Hippocampal formation (tissue), 2 donors: ENCODE measurements at places on chromosomes 5 and 9.

DNA sequence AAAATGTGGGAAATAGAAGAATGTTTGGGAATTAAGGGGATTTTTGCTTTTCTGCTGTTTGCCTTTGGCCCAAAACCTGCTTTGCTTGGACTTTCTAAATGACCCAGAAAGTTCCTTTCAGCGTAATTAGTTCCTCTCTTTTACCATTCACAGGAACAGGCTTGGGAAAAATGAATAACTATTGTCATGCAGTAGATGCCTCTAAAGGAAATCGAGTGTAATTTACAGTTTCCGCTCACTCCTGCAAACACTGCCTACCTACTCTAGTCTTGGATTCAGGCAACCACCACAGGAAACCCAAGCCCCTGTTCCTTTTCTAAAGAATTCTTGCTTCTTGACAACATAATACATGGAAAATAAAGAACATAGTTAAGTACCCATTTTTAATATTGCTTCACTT, 25.0 kb downstream of the TTC23L start:
- no peak for DNase-seq

DNA sequence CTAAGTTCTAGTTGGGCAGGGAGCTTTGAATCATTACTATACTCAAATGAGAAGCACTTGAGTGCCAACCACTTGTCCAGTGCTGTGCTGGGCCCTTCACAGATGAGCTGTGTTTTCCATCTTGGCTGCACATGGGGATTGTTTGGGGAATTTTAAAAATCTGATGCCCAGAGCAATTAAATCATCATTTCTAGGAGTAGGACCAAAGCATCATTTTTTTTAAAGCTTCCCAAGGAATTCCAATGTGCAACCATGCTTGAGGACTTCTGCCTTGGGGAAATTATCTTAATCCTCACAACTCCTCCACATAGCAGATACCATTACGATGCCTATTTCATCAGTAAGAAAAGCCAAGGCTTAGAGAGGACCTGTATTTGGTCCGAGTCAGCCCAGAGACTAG, 131.4 kb downstream of the TMEM174 start:
- no peak for DNase-seq

- no peak for DNase-seq
These were observed 4.1 kb downstream of the TNFAIP8 start for GRCh38 chr5:119359737-119360413.

DNA sequence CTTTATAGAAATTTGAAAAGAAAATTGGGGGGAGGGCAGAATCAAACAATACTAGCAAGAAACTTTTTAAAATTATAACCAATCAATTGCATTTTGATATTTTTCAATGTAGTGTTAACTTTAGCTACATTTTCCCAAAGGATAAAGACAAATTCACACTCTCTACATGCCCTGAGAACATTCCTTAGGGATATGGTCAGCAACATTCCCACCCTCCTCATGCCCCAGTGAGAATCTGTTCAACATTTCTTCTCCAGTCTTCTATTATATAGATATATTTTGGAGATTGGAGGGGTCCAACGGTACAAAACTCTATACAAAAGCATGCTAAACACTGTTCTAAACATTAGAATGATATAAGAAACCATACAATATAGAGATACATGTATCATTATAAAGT, 11.6 kb upstream of the PRR16 start:
- DNase-seq, result no peak

DNA sequence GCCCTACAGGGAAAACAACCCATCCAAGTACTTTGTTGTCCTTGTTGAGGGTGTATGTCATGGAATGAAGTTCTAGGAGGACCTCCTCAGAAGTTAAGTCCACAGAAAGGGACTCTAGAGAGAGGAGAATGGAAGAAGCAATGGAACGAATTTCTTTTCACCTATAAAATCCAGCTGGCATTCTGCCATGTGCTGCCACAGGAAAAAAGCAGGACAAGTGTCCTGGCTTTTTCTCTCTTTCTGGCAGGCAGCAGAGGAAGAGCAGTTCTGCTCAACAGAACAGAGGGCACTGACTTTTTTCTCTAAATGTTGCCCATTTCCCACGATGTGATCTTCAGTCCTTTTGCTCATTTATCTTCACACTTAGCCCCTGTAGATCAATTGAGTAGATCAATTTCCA, 240.8 kb downstream of the MCTP1 start:
- DNase-seq, result no peak

DNA sequence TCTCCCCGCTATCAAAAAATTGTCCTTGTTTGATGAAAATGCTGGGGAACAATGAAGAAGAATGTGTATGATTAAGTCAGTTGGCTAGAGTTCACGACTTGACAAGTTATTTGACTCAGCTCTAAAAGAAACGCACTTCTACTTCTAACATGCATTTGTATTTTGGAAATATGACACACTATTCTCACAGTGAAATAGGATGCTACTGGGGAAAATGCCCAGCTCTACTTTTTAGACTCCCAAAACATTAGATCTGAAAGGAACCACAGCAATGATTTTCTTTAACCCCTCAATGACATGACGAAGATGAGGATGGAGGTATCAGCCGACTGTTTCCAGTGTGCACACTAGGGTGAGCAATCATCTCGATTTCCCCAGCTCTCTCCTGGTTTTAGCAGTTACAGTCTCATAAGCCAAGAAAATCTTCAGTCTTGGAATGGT, 83.6 kb upstream of the PCSK1 start:
- DNase-seq, result peak; percentile 4

- DNase-seq, result no peak
These were observed 220.8 kb downstream of the KDM4C start for GRCh38 chr9:6978591-6978990.

- DNase-seq, result no peak
These were observed 236.2 kb upstream of the RASEF start for GRCh38 chr9:83299094-83299493.

GRCh38 chr5:60841361-60841760, 2.7 kb downstream of the ELOVL7 start:
- no peak for DNase-seq

GRCh38 chr9:7988644-7989280, 189.2 kb upstream of the DMAC1 start:
- no peak for DNase-seq

GRCh38 chr5:10289991-10290390, 17.7 kb downstream of the CMBL start:
- DNase-seq, result no peak

DNA sequence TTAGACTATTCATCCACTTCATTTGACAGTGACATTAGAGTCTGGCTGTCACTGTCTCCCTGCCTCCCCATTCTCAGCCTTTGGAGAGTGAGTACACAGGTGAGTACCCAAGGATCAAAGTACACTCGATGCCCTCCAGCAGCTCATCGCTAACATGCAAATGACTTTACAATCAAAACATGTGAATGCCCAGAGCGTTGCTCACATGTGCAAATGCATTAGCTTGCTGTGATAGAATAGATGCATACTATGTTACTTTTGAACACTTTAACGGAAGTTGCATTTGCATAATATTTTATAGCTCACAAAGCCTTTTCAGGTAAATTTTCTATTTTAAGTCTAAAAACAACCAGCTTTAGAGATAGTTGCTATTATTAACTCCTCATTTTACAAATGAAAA, 107.6 kb downstream of the SYK start:
- DNase-seq, result no peak

- no peak for DNase-seq
These were observed 157.8 kb downstream of the FGF18 start for GRCh38 chr5:171577042-171577758.

- no peak for DNase-seq
These were observed 363.5 kb downstream of the NDUFS4 start for GRCh38 chr5:53923961-53924360.

DNA sequence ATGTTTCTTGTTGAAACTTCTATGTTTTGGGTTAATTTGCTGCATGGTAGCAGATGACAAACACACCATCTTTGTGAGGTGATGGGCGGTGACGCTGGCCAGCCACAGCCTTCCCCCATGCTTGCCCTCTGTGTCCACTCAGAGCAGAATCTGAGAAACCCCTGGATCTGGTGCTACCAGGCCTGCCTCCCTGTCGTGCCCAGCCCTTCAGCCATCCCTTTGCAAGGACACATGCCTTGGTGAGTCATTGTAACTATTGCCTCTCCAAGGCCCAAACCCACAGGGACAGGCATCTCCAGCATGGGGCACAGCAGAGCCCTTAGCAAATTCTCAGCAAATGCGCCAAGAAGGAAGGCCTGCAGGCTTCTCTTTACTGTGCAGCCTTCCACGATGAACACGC, 48.1 kb upstream of the FCN1 start:
- DNase-seq, result no peak

DNA sequence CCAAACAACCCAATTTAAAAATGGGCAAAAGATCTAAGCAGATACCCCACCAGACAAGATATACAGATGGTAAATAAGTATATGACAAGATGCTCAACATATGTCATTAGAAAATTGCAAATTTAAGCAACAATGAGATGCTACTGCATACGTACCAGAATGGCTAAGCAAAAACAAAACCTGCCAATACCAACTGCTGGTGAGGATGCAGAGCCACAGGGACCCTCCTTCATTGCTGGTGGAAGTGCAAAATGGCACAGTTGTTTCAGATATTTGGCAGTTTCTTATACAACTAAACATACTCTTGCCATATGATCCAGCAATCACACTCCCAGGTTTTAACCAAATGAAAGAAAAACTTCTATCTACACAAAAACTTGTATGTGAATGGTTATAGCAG, 178.9 kb downstream of the BARX1 start:
- no peak for DNase-seq

DNA sequence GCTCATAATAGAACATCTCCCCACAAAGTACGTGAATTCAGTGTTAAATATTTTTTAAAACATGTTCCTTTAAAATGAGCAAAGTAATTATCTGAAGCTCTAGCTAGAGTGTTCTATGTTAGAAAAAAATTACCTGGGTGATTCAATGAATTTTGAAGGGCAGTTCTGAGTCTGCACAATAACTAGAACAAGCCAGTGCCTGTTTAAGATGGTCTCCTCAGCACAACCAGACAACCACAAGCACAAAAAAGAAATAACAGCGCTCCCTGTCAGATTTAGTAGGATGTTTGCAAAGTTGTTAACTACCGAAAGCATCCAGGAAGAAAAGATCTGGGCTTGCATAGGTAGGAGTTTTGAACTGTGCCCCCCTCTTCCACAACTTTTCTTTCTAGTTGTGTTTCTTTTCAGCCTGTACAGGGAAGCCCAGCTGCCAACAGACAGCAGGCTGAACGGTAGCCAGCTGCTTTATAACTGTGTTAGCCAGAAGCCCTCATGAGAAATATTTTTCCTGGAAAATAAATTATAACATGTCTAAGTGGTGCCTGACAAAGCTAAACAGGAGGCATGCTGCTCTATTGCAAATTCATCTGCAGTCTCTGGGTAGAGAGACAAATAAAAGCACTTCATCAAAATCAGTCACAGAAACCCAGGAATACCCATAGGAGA, 1026.9 kb downstream of the MAT2B start:
- DNase-seq, result no peak

DNA sequence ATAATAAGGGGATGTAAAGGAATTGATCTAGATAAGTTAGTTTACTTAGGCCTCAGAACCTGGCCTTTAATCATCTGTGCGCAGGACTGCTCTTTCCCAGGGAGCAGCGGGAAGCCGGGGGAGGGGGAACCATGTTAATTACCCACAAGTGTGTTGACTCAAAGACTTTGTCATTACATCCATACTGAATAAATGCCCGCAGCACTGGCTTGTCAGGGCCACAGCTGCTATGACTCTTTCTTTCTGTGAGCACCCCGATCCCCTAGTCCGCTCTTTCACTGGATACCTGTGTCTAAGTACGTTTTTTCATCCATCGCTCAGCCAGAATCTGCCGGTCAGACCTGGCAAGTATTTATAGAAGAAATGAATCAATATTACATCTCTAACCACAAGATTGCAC, 249.3 kb upstream of the DMRT1 start:
- no peak for DNase-seq
